ENCODE measurements at places on chromosomes 11 and 22.

DNA sequence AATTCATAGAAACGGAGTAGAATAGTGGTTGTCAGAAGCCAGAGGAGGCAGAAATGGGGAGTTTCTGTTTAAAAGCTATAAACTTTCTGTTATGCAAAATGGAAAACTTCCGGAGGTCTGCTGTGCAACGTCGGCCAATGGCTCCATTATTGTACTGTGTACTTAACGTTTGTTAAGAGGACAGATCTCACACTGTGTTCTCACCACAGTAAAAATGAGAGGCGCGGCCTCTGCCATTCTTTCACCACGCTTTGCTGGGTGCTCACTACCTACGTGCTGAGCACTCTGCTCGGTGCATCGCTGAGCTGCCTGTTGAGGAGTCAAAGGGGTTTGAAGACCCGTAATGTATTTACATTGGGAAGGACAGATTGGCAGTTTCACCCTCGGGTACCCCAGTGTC, 218.8 kb upstream of the B3GAT1 start:
- DNase-seq, result peak; percentile 17

GRCh38 chr22:50527921-50528681, 1.7 kb downstream of the TYMP start:
- DNase-seq, result no peak

GRCh38 chr11:80900265-80900664, 1459.4 kb upstream of the TENM4 start:
- DNase-seq, result no peak

GRCh38 chr11:121412000-121412587, 40.0 kb upstream of the SORL1 start:
- no peak for DNase-seq

GRCh38 chr22:30187529-30188407, 58.8 kb downstream of the LIF start:
- DNase-seq, result no peak

DNA sequence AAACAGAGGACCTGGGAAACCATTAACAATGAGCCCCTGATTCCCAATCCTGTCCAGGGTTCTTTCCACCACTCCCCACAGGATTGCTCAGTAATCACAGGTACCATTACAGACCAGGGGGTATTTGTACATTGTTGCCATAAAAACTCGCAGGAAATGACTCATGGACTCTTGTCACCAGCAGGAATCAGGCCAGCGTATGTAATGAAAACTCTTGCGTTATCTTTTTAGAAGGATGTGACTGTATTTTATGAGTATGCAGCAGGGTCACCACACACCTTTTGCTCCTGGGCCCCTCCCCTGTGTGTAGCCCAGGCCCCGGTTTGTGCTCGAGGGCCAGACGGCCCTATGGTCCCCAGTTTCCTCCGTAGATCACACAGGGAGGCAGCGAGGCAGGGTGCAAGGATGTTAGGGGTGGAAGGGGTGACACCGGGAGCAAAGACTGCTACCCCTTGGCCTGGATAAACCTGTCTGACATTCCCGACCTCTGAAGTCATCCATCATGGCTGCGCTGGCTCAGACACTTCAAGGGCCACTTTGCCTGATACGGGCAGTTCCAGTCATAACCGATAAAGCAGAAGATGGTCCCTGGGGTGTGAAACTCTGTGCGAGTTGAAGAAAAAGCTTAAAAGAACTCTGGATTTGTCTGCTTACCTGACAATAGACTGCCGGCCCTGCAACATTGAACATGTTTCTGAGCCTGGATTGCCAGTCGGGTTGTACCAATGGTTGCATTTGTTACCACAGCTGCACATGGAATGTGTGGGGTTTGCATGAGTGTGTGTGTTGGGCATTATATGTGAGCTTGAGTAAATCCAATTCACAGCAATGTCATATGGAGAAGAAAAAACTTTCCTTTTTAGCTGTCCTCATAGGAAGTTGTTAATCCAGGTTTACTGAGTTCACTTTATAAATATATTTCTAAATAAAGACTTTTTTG, 56.9 kb downstream of the MICAL2 start:
- no peak for DNase-seq

DNA sequence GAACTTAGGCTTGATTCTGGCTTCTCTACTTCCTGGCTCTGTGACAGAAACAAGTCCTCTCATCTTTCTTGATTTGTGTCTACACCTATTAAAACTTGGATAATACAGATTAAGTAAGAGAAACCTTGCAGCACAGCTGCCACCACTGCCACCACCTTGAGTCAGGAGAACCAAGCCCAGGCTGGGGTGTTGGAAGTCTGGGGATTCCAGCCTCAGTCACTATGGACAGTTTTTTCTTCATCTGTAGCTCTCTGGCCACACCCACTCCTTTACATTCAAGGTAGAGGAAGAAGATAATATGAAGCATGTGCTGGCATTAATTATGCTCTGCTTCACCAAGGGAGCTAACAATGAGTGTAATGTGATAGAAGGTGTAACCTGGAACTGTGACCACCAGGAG, 75.7 kb downstream of the RELT start:
- no peak for DNase-seq

DNA sequence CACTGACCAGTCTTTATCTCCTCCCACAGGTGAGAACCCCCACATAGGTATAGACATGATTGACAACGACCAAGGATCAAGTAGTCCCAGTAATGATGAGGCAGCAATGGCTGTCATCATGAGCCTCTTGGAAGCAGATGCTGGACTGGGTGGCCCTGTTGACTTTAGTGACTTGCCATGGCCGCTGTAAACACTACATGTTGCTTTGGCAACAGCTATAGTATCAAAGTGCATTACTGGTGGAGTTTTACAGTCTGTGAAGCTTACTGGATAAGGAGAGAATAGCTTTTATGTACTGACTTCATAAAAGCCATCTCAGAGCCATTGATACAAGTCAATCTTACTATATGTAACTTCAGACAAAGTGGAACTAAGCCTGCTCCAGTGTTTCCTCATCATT, 76.5 kb downstream of the BTBD10 start:
- no peak for DNase-seq

- no peak for DNase-seq
These were observed 5.0 kb downstream of the TBC1D22A start for GRCh38 chr22:46767249-46767985.

DNA sequence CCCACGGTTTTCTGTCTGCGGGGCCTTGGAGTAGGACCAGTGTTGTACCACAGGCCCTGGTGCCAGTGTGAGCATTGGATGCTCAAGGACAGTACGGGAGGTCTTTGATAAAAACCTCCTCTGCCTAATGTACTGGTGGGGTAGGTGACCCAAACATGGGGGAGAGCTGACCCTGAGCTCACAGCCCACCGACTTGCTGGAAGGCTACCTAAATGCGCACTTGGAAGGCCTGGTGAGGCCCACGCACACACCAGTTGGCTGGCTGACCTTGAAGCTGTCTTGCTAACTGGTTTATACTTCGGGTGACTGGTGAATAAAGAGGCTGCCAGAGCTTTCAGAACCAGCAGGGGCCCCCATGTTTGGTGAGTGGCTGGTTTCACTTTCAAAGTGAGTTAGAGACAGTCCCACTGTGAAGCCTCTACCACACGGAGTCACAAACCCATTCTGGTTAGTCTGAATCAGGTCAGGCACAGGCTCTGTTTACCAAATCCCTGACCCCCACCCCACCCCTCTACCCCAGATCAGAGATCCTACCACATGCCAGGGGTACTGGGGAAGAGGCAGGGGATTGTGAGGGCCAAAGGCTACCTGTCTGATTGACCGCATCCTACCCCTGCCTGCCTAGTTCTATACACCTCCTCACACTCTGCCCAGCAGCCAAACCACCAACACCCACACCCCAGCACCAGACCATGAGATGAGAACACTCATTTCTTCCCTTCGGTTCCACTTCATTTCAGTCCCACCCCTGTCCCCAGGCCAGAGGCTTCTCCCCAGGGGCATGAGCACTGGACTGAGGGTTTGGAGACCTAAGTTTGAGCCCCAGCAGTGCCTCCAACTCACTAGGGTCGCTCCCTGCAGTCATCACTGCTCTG, 12.7 kb upstream of the IL2RB start:
- peak; percentile 88 for DNase-seq

DNA sequence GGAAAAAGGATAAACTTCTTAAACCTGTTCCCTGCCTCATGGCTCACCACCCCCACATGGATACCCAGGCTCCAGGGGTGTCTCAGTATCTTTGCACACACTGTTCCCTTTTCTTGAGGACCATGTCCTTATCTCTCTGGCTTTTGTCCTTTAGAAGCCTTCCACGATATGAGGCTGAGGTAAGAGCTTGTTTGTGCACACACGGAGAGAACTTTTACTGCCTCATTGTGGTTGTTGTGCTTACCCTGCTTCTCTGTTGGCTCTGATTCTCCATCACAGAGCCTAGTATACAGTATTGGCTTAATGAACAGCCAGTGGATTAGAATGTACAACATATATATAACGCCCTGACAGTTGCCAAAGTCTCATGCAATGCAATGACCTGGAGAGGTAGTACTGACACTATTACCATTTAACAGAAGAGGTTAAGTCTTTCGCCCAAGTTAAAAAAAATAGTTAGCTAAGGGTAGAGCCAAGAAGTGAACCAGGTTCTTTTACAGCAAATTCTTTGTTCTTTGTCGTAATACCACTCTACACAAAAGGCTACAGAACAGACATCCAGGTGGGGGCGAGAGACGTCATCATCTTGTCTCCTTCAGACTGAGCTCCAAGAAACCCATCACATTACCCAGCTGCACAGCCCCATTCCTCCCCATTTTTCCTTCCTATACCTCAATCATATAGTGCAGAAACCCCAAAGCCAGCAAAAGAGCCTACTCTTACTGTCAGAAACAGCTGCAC, 117.3 kb downstream of the PLEKHA7 start:
- DNase-seq, result no peak

- peak; percentile 32 for DNase-seq
These were observed at the start of gene MUC5AC for GRCh38 chr11:1157645-1158591. MUC5AC (plus strand) TSS chr11:1157953; CDS start chr11:1158000, 47 bp downstream.

DNA sequence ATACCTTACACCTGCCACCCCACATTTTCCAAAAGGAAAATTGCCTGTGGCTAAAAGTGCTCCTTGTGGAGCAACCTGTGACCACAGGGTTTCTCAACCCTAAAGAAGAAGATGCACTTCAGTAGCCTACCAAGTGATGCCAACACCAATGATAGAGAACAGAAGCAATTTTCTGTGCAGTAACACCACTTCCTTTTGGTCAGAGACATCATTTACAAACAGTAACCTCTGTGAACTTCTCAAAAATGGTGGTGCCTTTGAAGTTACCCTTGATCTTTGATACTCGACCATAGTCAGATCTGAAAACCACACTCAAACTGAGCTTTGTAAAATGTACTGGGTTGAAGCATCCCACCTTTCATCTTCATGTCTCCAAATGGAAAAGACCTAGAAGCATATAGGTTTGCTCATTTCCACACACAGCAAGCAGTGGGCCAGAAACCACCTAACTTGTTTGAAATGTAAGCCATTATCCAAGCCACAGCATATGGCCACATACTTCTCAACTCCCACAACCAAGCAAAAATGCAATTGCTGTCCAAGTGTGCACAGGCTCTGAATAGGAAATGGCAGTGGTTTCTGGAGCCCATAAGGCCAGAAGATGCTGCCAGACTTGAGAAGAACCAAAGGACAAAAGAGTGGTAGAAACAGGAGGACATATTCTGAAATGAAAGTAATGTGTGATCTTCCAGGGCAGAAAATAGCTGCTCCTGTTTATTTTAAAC, 24.3 kb downstream of the MPPED2 start:
- no peak for DNase-seq

GRCh38 chr11:130672911-130673310, 224.5 kb downstream of the ADAMTS15 start:
- no peak for DNase-seq

- DNase-seq, result no peak
These were observed 15.4 kb downstream of the ART5 start for GRCh38 chr11:3626250-3626960.

- DNase-seq, result no peak
These were observed 29.9 kb downstream of the TPST2 start for GRCh38 chr22:26559961-26560575.

DNA sequence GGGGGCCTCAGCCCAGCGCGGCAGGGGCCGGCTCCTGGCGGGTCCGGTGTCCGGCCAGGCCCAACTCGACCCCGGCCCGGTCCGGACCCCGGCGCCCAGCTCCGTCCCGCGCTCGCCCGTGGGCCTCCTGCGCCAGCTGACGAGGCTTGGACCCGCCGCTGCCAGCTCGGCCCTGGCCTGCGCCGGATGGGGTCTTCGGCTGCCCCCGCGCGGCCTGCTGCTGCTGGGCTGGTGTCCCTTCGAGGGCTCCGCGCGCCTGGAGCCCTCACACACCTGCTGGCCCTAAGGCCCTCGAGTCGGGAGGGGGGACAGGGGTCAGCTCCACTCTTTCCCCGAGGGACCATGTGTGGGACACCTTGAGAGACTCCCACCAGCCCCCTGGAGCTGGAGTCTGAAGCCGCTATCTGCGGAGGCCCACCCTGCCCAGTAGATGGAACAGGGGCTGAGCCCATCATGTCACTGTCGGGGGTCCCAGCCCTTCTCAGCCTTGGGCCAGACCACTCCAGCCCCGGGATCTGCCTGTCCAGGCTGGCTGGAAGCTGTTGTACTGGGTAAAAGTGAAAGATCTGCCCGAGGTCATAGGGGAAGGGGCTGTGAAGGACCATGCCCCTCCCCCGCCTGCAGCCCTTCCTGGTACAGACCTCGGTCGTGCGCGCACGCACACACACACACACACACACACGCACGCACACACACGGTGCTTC, 768 bp upstream of the CDKN1C start:
- DNase-seq, result no peak

DNA sequence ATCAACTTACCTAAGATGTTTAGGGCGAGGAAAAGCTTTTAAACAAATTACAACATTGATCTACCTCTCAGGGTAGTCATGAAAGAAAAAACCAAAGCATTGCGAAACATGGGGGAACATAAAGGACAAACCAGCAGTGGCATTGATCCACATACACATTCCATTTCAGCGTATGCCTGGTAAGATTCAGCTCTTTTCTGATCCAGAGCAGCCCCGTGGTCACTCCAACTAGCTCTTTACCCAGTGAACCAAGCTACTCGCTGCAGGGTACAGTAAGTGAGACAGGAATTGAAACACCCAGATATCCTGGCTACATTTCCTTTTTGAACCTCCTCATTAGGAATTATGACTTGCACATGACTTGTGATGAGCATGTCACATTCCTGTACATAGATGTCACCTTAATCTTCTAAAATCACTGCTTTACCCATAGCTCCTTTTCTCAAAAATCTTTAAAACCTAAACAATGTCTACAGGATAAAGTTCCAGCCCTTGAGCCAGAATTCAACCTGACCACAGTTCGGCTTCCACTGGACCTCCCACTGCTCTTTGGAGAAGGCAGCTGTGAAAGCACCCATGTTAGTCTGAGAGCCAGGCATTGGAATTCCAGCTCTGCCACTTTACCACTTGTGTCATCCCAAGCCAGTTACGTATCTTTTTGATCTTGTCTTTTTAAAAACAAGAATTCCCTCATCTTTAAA, 42.9 kb upstream of the AKIP1 start:
- no peak for DNase-seq

DNA sequence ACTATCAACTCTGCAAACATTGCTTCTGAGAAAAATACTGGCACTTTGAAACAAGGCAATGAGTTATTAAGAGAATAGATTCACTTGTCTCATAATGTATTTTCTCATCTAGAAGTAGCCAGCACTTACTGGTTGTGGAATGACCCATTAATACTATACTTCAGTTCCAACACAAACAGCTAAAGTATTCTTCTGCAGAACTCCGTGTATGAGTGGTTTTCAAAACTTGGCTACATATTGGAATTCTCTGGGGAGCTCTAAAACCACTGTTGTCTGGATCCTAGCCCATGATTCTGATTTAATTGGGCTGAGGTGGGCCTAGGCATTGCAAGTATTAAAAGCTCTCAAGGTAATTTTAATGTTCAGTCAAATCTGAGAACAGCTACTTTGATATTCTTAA, 1416.4 kb upstream of the RAG2 start:
- DNase-seq, result no peak

Data from activated CD8-positive, alpha-beta memory T cell treated with anti-CD3 and anti-CD28 coated beads, Interleukin-2, amount 50 U/mL, for 48 hours (primary cell).